ENCODE measurements at places on chromosomes 2 and 18. TPM values are rescaled to one million over a fixed set of nuclear protein-coding genes. Genes with fewer than 3 reads are reported as not detected.

Gene MARCHF4
- not detected for total RNA-seq

Gene CTIF
- 2.4 TPM for total RNA-seq

Gene ZNF804A
- not detected for total RNA-seq

Gene SRSF7
- 316 TPM for total RNA-seq

Gene STPG4
- total RNA-seq, result 0.50 TPM

Gene SLC9A4
- total RNA-seq, result 0.11 TPM

Gene ERFE
- total RNA-seq, result 0.11 TPM

Gene MC5R
- total RNA-seq, result 0.09 TPM

Gene DLGAP1
- total RNA-seq, result not detected

Gene ZSWIM2
- total RNA-seq, result not detected

Gene SCYGR4
- not detected for total RNA-seq

Gene TCF7L1
- total RNA-seq, result not detected

Gene FOXI3
- not detected for total RNA-seq

Data from T-helper 2 cell treated with Interferon-gamma antibody and Interleukin-4, amounts not matched to agents 100 ng/mL and 5 ng/mL, for 36 hours (primary cell).